Spinal cord (tissue), 10 donors: ENCODE measurements at places on chromosomes 1 and 21.

GRCh38 chr1:150106341-150106740, 38.8 kb downstream of the VPS45 start:
- no peak for DNase-seq

- DNase-seq, result no peak
Measured at GRCh38 chr1:245859493-245860114, 647.5 kb downstream of the SMYD3 start.

DNA sequence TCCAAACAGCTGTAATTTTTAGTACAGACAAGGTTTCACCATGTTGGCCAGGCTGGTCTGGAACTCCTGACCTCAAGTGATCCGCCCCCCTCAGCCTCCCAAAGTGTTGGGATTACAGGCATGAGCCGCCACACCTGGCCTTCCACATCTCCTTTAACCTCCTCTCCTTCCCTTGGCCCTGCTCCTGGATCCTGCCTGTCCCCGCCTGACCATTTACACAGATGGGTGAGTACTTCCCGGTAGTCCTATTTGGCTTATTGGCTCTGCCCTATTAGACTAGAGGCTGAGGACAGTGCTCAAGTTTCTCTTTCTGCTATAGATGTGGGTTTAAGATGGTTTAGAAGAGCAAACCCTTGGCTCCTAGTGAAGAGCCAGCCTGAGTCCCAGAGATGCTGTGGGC, 7.1 kb downstream of the PTPN7 start:
- no peak for DNase-seq

- DNase-seq, result peak; percentile 86
Measured at GRCh38 chr1:13543451-13544220, 29.8 kb upstream of the LRRC38 start.

DNA sequence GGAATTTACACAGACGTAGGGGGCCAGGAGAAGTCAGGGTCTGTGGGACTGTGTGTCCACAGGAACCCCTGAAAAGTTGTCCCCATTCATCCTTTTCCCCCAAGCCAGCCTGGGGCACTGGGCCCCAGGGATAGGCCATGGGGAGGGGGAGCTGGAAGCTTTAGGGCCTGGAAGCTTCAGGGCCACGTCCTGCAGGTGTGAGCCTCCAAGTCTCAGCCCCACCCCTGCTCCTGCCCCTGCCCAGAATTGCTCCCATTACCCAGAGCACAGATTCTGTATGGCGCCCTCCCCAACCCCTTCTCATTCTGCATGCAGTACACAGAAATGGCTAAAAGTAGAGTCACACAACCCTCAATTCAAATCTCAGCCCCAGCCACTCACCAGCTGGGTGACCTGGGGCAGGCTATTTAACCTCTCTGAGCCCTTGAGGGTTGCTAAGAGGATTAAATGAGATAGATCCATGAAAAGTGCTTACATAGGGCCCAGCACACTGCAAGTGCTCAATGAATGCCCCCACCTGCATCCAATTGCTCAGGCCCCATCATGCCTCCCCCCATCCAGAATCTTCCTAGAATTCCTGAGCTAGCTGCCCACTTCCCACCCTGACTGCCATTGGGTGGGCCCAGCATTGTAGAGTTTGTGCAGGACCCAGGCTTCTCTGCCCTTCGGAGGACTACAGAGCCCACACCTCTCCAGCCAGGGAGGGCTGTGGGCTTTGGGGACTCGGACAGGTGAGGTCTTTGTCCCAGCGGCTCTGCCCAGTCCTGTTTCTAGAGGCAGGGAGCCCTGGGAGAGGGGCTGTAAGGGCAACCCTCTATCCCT, 6.5 kb downstream of the RAP1GAP start:
- no peak for DNase-seq

DNA sequence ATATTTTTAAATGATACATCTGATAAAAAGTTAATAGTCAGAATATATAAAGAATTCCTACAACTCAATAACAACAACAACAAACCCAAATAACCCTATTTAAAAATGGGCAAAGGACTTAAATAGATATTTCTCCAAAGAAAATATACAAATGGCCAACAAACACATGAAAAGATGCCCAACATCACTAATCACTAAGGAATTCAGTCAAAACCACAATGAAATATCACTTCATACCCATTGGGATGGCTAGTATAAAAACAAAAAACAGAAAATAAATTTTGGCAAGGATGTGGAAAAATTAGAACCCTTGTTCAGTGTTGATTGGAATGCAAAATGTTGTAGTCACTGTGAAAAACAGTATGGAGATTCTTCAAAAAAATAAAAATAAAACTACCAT, 184.8 kb upstream of the RAB4A start:
- no peak for DNase-seq

DNA sequence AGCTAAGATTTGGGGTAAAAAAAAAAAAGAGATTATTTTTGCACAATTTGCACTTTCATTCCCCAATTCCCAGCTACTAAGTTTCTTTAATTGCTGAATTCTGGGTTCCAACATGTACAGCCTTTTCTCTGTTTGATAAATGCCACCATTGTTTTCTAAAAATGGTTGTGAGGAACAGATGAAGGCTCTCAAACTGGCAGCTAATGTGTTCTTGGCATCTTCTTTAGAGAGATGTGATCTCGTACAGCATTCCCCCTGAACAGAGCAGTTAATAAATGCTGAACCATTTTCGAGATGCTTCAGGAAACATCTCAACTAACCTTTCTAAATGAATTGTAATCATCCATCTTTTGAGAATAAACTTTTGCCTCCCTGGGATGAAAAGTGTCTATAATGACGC, 107.9 kb upstream of the DYNLT5 start:
- no peak for DNase-seq

- DNase-seq, result no peak
Measured at GRCh38 chr1:39568208-39568607, 8.4 kb downstream of the PABPC4 start.

DNA sequence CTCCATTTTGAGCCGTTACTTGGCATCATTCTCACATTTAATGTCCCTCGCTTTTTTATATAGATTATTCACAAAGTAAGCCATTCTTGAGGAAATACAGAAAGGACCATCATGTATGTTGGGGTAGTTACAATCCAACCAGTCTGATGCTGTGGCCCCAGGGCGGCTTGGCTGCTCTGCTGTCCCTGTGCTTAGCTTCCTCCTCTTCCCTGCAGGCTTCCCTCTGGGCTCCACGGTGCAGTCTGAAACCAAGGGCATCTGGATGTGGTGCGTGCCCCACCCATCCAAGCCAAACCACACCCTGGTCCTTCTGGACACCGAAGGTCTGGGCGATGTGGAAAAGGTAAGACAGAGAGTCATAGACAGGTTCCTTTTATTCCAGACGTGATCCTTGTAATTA, 5.5 kb downstream of the GBP6 start:
- DNase-seq, result no peak

GRCh38 chr1:213397638-213398037, 346.6 kb downstream of the RPS6KC1 start:
- DNase-seq, result no peak

DNA sequence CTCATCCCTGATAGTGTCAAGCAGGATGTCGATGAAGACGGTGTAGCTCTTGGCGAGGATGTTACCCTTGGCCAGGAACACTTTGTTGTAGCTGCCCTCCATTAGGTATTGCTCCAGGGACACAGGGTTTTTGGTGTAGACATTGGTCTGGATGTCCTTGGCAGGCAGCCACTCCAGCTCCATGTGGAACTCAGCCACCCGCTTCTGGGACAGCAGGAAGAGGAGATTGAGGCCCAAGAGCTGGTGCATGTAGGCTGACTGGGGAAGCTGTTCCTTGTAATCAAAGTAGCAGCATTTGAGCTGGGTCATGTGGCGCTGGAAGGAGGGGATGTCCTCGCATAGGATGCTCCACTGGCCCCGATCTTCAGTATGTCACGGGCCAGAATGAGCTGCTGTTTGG, 9.5 kb downstream of the IL6R start:
- DNase-seq, result no peak

- no peak for DNase-seq
Measured at GRCh38 chr1:147738739-147739476, 21.5 kb downstream of the GJA5 start.

GRCh38 chr1:154348429-154349076, 23.2 kb downstream of the ATP8B2 start:
- DNase-seq, result no peak

DNA sequence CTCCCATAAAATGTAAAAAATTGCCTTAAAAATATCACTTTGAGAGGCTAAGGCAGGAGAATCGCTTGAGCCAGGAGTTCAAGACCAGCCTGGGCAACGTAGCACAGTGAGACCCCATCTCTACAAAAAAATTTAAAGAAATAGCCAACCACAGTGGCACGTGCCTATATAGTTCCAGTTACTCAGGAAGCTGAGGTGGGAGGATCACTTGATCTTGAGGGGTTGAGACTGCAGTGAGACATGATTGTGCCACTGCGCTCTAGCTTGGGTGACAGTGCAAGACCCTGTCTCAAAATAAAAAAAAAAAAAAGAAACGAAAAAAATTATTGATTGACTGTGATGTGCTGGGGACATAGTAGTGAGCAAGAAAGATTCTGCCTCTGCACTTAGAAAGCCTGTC, 38.4 kb downstream of the PKN2 start:
- DNase-seq, result no peak

DNA sequence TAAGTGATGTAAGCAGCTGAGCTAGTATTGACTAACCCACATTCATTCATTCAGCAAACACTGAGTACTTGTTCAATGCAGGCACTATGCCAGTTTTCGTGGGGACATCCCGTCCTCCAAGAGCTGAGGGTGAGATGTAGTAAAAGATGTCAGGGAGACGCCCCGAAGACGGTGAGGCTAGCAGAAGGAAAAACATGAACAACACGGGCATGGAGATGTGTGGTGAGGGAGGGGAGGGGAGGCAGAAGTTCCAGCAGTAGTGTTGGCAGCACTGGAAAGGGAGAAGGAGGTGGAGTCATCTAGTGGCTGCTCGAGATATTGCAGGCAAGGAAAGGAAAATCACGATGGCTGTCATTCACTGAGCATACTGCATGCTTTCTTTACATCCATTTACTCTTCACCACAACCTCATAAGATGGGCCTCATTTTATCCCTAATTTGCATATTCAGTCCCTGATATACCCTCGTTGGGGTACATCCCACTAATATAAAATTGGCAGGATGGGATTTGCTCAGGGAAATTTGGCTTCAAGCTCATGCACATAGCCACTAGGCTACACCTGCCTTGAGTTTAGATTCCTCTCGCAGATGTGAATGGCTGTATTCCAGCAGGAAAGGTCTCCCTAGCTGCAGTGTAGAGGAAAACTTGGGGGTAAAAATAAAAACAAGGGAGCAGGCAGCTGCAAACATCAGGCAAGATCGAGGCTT, 14.5 kb downstream of the PDZK1IP1 start:
- DNase-seq, result no peak

- no peak for DNase-seq
Measured at GRCh38 chr21:46023555-46023954, 42.0 kb downstream of the COL6A1 start.

- DNase-seq, result no peak
Measured at GRCh38 chr1:236689713-236690569, 3.6 kb downstream of the ACTN2 start.

DNA sequence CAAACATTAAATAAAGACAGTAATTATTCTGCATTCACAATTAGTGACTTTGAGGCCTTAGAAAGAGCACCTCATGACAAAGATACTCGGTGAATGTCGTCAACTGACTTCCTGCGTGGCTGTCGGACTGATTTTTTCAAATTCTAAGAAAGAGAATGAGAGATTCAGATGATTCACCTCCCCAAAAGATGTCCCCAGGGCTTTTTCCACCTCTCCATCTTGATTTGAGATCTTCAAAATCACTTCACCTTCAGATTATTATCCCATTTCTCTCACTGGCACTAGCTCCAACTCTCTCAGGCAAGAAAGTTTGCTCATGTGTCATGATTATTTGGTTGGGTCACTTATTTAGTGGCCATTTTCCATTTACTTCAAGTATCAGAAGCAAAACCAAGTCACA, 5.0 kb upstream of the EDEM3 start:
- no peak for DNase-seq
